RWPE2 (cell line): ENCODE measurements at places on chromosomes 6 and 20.

DNA sequence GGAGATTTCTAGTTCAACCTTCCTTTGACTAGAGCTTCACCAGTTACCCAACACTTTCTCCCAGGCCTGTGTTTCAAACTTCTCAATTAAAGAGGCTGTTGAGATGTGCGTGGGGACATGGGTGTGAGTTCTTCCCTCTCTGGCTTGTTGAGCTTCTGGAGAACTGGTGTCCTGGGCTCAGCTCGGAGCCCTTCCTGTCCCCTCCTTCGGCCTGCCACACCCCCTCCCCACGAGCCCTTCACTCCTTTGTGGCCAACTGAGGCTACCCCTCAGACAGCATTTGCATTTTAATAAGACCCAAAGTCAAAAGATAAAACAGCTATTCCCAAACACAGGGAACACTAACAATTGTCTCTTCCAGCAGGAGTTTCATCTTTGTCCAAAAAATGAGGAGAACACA is 123.3 kb upstream of the MLN start:
- H3K27me3 ChIP-seq: no peaks in the 10 kb centered on the region
- H3K27ac ChIP-seq: no peak overlapping the region
- no peak for DNase-seq
- H3K36me3 ChIP-seq: no peaks in the 10 kb centered on the region
- no peak overlapping the region for H3K4me3 ChIP-seq
- no peaks in the 10 kb centered on the region for H3K4me1 ChIP-seq

DNA sequence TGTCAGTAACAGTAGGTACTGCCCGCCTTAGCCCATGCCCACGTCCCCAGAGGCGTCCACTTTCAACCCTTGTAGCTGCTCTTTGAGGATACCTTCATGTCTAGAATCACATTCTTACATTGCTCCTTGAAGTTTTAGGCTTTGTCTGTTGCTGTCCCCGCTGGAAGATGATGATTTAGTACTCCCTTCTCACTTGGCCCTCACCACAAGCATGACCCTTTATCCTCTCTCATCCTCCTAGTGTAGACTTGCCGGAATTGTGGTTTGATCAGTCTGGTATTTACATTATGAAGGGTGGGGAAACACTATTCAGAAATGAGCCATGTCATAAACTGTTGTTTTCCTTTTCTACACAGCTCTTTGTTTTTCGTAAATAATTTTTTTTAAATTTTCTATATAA is 87.4 kb downstream of the ARID1B start:
- no peak overlapping the region for H3K4me3 ChIP-seq
- DNase-seq: no peak
- peaks cover 5% of the 10 kb centered on the region; the same call in 1 of the 2 replicates for H3K36me3 ChIP-seq
- no peaks in the 10 kb centered on the region for H3K4me1 ChIP-seq
- H3K27me3 ChIP-seq: no peaks in the 10 kb centered on the region

DNA sequence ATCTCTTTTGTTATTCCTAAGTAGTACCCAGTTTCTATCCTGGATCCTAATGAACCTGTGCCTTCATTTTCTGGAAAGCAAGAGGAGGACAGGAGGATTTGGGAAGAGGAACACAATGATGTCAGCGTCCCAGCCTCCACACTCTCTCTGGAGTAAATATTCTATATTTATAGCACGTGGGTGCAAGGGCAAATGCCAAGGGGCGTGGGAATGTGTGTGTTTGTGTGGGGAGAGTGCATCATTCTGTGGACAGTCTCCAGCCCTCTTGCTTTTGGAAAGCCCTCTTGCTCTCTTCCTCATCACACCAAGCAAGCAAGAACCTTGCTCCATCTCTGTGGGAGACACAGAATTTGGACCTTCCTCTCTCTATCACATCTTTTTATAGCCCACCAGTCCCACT is 103.2 kb upstream of the EMILIN3 start:
- no peak overlapping the region for H3K27ac ChIP-seq
- peaks cover 37% of the 10 kb centered on the region for H3K36me3 ChIP-seq
- H3K4me1 ChIP-seq: no peaks in the 10 kb centered on the region
- no peaks in the 10 kb centered on the region for H3K27me3 ChIP-seq

GRCh38 chr20:11186301-11187008 is 512.7 kb upstream of the JAG1 start:
- H3K36me3 ChIP-seq: peaks cover 5% of the 10 kb centered on the region; the same call in 1 of the 2 replicates
- DNase-seq: no peak
- H3K4me3 ChIP-seq: no peak overlapping the region
- H3K4me1 ChIP-seq: peaks cover 15% of the 10 kb centered on the region
- no peaks in the 10 kb centered on the region for H3K27me3 ChIP-seq
- peak overlapping the region; percentile 86 for H3K27ac ChIP-seq

DNA sequence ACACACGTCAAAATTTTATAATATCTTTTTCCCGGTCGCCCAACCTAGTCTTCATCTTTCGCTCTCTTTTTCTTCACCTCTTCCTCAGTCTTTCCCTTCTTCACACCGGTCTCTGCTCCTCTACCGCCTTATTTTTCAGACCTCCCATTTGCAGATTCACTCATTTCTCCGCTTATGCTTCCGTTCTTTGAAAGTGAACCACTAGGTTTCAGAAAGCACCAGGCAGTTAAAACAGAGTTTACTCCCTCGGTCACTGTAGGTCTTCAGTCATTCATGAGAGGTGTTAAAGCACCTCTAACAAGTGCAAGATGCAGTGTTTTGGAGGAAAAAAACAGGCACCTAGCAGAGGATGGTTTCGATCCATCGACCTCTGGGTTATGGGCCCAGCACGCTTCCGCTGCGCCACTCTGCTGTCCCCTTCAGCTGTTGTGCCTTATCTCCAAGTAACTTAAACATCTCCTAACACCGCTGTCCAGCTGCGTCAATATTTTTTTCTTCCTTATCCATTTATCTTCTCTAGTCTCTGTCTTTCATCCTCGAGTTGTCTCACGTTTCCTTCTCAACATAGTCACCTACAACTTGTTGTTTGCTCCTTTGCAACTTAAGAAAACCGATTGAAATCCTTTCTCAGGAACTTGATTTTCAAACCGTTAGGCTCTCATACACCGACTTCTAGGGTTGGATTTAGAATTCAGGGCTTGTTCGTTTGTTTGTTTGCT is 119.7 kb upstream of the ZNF184 start:
- H3K4me1 ChIP-seq: no peaks in the 10 kb centered on the region
- H3K4me3 ChIP-seq: peak overlapping the region; percentile 42
- no peaks in the 10 kb centered on the region for H3K27me3 ChIP-seq
- no peak for DNase-seq

GRCh38 chr6:71250099-71250602 is 38.5 kb upstream of the OGFRL1 start:
- H3K27ac ChIP-seq: peak overlapping the region; percentile 96
- H3K27me3 ChIP-seq: no peaks in the 10 kb centered on the region
- H3K4me1 ChIP-seq: peaks cover 39% of the 10 kb centered on the region
- no peak overlapping the region for H3K4me3 ChIP-seq
- H3K36me3 ChIP-seq: no peaks in the 10 kb centered on the region
- DNase-seq: no peak

- peaks cover 78% of the 10 kb centered on the region for H3K36me3 ChIP-seq
- peaks cover 6% of the 10 kb centered on the region for H3K4me1 ChIP-seq
- H3K27ac ChIP-seq: peak overlapping the region; percentile 69
- no peak for DNase-seq
- H3K4me3 ChIP-seq: peak overlapping the region; percentile 56
These were observed 537 bp downstream of the TCP1 start for GRCh38 chr6:159788753-159789376.

GRCh38 chr6:30062471-30063178 is 1.6 kb downstream of the POLR1H start:
- H3K36me3 ChIP-seq: peaks cover 32% of the 10 kb centered on the region
- H3K27ac ChIP-seq: peak overlapping the region; percentile 77
- H3K27me3 ChIP-seq: no peaks in the 10 kb centered on the region
- H3K4me1 ChIP-seq: peaks cover 11% of the 10 kb centered on the region

- no peak overlapping the region for H3K27ac ChIP-seq
- no peaks in the 10 kb centered on the region for H3K4me1 ChIP-seq
- DNase-seq: peak; percentile 7
These were observed 20.8 kb downstream of the TM9SF4 start for GRCh38 chr20:32130352-32130751.

DNA sequence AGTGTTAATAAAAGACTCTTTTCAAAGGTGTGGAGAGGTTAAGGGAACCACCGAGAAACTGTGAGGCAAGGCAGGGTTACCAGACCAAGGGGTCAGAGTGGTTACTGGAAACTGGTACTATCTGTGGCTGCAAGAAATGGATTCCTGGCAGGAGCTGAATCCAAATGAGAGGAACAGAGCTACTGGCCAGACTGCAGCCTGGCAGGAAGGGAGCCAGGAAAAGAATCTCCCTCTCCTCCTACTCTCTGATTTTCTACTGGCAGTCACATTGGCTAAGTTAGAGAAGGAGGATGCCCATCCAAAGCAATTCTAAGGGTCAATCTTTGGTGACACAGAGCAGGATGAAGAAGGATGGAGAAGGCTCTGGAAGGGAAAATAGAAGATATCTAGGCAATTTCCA is 211.5 kb downstream of the GRM1 start:
- H3K27ac ChIP-seq: no peak overlapping the region
- H3K36me3 ChIP-seq: no peaks in the 10 kb centered on the region
- DNase-seq: no peak
- H3K4me1 ChIP-seq: no peaks in the 10 kb centered on the region

DNA sequence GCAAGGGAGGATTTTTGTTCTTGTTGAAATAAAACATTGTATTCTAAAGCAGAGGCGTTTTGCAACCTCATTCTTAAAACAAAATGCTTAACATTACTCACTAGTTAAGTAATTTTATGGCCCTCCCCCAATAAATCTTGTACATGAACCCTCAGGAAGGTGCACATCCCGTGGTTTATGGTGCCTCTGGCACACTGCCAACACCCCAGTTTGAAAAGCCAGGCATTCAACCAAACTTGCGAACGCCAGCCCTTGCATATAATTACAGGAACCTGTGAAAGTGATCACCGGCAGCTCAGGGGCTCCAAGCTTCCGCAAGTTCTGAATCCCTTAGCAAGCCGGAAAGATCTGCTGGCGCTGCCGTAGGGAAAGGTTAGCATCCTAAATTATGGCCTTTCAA is 1109.0 kb upstream of the FLRT3 start:
- H3K27me3 ChIP-seq: no peaks in the 10 kb centered on the region
- H3K27ac ChIP-seq: no peak overlapping the region
- no peak for DNase-seq
- peaks cover 8% of the 10 kb centered on the region for H3K4me1 ChIP-seq
- no peak overlapping the region for H3K4me3 ChIP-seq
- H3K36me3 ChIP-seq: no peaks in the 10 kb centered on the region

GRCh38 chr20:49478266-49478665 is 4.2 kb downstream of the KCNB1 start:
- H3K4me3 ChIP-seq: no peak overlapping the region
- H3K27ac ChIP-seq: no peak overlapping the region
- H3K4me1 ChIP-seq: no peaks in the 10 kb centered on the region
- H3K36me3 ChIP-seq: no peaks in the 10 kb centered on the region

DNA sequence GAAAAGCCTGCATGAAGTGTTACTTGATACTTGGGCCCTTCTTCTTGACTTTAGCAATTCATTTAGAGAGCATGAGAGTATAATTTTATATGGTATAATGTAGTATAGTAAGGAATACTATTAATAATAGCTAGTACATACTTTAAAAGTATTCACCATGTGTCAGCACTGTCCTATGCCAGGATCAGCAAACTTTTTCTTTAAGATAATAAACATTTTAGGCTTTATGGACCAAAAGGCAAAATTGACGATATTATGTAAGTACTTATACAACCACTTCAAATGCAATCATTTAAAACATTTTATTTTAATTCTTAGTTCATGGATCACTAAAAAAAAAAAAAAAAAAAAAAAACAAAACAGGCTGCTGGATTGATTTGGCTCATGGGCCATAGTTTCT is 163.9 kb downstream of the IBTK start:
- H3K4me1 ChIP-seq: no peaks in the 10 kb centered on the region
- H3K27ac ChIP-seq: no peak overlapping the region
- no peak overlapping the region for H3K4me3 ChIP-seq
- DNase-seq: no peak
- H3K36me3 ChIP-seq: no peaks in the 10 kb centered on the region

GRCh38 chr6:31083742-31084354 is 28.5 kb downstream of the C6orf15 start:
- H3K4me3 ChIP-seq: no peak overlapping the region
- H3K4me1 ChIP-seq: peaks cover 12% of the 10 kb centered on the region
- H3K27me3 ChIP-seq: no peaks in the 10 kb centered on the region
- DNase-seq: no peak
- no peaks in the 10 kb centered on the region for H3K36me3 ChIP-seq

GRCh38 chr6:170347091-170347490 is 40.5 kb downstream of the FAM120B start:
- H3K27ac ChIP-seq: no peak overlapping the region
- peaks cover 7% of the 10 kb centered on the region for H3K4me1 ChIP-seq
- H3K27me3 ChIP-seq: no peaks in the 10 kb centered on the region
- peaks cover 43% of the 10 kb centered on the region for H3K36me3 ChIP-seq

GRCh38 chr6:41733360-41733706 is 2.1 kb downstream of the TFEB start:
- no peaks in the 10 kb centered on the region for H3K36me3 ChIP-seq
- peak overlapping the region; percentile 66 for H3K27ac ChIP-seq
- peaks cover 21% of the 10 kb centered on the region for H3K4me1 ChIP-seq
- no peaks in the 10 kb centered on the region for H3K27me3 ChIP-seq
- DNase-seq: no peak
- peak overlapping the region; percentile 68 for H3K4me3 ChIP-seq

DNA sequence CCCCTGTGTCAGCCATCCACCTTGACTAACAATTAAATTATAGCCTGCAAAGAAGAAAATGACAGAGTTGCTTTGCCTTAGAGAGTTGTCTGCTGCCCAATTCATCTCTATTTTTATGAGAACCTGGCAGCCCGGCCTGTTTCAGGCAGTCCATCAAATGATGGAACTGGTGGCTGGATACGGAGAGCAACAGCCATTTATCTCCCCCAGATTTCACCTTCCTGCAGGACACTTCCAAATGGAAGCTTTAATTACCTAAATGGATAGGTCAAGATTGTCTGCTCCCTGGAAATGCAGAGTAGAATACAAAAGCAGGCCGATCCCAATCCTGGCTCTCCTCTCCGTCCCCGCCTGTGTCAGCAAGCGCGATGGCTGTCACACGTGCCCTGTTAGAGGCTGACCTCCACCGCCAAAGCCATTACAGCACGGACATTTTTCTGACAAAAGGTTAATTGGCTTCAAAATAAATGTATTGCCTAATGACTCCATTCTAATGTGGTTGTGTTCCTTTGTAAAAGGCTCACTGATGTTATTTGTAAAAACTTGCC is 86.7 kb downstream of the PACRG start:
- DNase-seq: no peak
- H3K27me3 ChIP-seq: no peaks in the 10 kb centered on the region
- no peaks in the 10 kb centered on the region for H3K4me1 ChIP-seq
- no peaks in the 10 kb centered on the region for H3K36me3 ChIP-seq
- H3K27ac ChIP-seq: no peak overlapping the region

DNA sequence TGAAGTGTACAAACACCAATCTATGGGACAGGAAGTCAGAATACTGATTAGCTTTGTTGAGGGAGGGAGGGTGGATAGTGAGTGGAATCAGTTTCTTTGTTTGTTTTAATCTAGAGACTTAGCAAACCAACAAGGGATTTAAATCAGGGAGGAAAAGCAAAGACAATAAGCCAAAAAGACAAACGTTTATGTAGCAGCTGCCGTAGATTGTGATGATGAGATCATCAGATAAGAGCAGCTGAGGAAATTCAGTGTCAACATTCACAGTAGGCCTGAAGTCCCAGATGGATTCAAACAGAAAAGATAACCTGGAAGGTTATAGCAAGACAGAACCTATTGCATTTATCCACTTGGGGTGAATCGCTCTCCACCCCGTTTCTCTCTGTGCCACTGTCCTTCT is 104.9 kb upstream of the SYNDIG1 start:
- H3K36me3 ChIP-seq: no peaks in the 10 kb centered on the region
- no peak overlapping the region for H3K4me3 ChIP-seq
- H3K27ac ChIP-seq: no peak overlapping the region
- H3K27me3 ChIP-seq: no peaks in the 10 kb centered on the region

- peak; percentile 79 for DNase-seq
- H3K4me1 ChIP-seq: no peaks in the 10 kb centered on the region
- peak overlapping the region; percentile 9 for H3K4me3 ChIP-seq
- no peaks in the 10 kb centered on the region for H3K36me3 ChIP-seq
These were observed 2.8 kb downstream of the SLC12A5 start for GRCh38 chr20:46031701-46032254.
